Stimulated activated CD8-positive, alpha-beta memory T cell treated with anti-CD3 and anti-CD28 coated beads, Interleukin-2, amount 100 ng/mL, for 48 hours (primary cell): ENCODE measurements at places on chromosomes 5 and 9.
A peak's percentile ranks its signal among the peaks of the same experiment; 100 is the strongest.

GRCh38 chr5:137051161-137051560, 448.0 kb downstream of the SPOCK1 start:
- DNase-seq: no peak

- DNase-seq: no peak
Observed at GRCh38 chr5:151137067-151137825, 20.3 kb downstream of the ANXA6 start.

GRCh38 chr5:67246108-67246507, 49.5 kb upstream of the CD180 start:
- no peak for DNase-seq

DNA sequence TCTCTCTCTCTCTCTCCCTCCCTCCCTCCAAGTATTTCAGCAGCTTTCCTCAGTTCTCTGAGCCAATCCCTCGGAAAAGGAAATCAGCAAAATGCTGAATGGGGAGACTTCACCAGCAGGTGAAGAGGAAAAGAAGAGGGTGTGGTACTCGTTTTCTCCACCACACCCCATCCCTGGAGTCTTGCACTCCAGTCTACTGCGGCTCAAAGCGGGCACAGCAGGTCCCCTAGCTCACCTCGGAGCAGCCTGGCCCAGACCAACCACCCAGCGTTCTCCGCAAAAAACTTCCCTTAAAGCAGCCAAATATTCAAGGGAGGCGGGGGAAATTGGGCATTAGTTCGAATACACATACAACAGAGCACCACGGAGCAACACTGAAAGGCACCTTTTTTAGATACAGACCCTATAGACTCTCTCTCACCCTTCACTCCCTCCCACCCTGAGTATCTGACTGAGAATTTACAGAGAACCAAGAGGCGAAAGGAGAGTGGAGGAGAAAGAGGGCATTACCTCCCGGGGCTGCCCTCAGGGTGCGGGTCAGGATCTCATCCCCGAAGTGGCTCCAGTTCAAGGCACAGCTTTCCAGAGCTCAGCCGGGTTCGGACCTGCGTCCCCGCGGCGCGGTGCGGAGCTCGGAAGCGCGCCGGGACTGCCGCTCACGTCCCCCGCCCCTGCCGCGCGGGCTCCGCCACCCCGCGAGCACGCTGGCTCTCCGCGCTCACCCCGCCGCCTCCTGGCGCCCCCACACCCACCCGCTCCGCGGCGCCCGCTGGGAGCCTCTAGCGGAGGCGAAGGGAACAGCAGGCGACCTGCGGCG, 1638.5 kb upstream of the C9orf72 start:
- DNase-seq: peak; percentile 27

GRCh38 chr5:9343146-9343850, 202.6 kb downstream of the SEMA5A start:
- DNase-seq: no peak

- no peak for DNase-seq
Observed at GRCh38 chr5:174692982-174693422, 31.4 kb upstream of the MSX2 start.

DNA sequence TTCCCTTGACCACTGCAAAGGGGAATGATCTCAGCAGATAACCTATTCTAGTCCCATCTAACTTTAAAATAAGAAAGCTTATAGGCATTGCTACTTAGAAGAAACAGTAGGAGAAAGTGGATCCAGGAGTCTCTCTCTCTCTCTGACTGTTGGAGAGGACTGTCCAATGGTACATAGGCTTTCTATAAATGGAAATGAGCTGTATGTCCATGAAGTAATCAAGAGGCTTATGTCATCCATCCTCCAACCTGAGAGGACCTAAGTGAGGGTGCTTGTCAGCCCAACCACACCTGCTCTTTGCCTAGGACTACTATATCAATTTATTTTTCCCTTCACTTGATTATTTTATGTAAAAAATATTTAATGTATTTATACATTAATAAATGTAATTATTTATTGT, 172.3 kb downstream of the PAPPA start:
- DNase-seq: no peak

GRCh38 chr5:107104040-107104995, 566.4 kb downstream of the EFNA5 start:
- no peak for DNase-seq

DNA sequence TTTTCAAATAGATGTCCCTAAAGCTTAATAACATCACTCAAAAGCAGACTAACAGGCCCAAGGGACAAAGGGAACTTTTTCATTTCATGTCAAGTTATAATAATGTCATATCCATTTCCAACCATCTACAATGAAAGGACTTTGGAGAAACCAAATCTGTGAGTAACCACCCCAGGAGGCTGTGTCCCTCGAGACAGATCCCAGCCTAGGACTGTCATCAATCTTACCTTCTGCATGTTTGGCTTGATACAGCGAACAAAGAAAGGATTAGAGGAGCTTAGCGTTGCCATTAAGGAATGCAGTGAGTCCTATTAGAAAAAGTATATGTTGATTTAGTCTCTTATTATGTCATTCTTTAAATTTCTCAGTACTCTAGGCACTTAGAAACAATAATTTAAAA, 137.8 kb upstream of the RETREG1 start:
- no peak for DNase-seq

GRCh38 chr9:13431222-13431536, 151.7 kb upstream of the MPDZ start:
- DNase-seq: no peak

- DNase-seq: no peak
Observed at GRCh38 chr9:75229605-75230332, 141.5 kb downstream of the OSTF1 start.

DNA sequence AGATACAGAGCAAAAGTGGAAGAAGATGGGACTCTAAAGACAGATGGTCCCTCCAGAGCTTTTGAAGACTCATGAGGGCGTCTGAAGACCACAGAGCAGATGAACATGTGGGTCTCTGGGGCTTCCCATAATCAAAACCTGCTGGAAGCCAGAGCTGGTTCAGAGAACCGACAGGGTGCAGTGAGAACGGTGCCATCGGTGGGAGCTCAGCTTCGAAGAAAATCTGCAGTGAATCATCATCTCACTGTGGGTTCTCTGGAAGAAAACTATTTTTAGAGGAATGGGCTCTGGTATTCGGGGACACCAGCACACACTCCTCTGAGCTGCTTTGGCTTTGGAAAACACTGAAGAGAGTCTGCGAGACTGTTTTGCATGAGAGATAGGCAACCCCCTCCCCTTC, 222.4 kb upstream of the PANK3 start:
- no peak for DNase-seq

GRCh38 chr9:8139756-8140155, 340.2 kb upstream of the DMAC1 start:
- DNase-seq: no peak

- DNase-seq: no peak
Observed at GRCh38 chr9:127887792-127888191, 10.3 kb upstream of the AK1 start.

GRCh38 chr5:139696894-139697658, 48.9 kb downstream of the CXXC5 start:
- DNase-seq: peak; percentile 31

- DNase-seq: no peak
Observed at GRCh38 chr5:66628561-66628960, 32.4 kb downstream of the MAST4 start.

- no peak for DNase-seq
Observed at GRCh38 chr9:135281791-135282737, 194.6 kb downstream of the OLFM1 start.

GRCh38 chr9:92712767-92713166, 42.8 kb upstream of the IPPK start:
- no peak for DNase-seq

- DNase-seq: no peak
Observed at GRCh38 chr9:135340143-135340655, 139.4 kb upstream of the PPP1R26 start.

DNA sequence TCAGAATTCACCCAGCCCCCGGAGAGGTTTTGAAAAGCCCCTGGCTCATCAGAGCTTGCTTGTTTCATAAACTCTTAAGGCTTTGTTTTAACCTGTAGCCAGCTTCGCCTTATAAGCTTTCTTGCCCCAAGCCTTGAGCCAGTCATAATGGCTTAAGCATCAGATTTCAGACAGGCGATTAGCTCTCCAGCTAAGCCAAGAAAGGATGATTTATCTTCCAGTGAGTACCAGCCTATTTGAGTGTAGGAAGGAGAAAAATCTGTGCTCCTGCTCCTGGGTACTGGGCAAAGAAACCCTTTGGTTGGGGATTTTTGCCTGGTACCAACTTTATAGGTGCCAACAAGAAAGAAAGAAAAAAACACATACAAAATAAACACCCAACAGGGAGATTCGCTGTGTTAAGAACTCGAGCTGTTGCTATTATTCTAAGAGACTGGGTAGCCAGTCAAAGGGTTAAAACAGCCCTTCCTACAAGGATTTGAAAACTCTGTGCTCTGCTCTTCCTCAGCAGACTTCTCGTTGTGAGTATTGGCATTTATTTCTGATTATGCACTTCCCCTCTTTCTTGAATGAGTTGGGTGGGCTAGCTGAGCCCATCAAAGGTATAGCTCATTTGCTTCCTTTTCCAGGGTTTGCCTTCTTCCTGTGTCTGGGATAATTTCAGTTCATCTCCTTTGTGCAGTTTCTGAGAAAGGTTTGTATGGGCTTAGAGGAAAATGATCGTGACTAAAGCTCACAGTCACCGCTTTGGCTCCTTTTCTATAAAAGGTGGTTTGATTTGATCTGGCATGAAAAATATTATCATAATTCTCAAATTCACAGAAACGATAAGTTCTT, 157.2 kb upstream of the DMRT1 start:
- DNase-seq: no peak

DNA sequence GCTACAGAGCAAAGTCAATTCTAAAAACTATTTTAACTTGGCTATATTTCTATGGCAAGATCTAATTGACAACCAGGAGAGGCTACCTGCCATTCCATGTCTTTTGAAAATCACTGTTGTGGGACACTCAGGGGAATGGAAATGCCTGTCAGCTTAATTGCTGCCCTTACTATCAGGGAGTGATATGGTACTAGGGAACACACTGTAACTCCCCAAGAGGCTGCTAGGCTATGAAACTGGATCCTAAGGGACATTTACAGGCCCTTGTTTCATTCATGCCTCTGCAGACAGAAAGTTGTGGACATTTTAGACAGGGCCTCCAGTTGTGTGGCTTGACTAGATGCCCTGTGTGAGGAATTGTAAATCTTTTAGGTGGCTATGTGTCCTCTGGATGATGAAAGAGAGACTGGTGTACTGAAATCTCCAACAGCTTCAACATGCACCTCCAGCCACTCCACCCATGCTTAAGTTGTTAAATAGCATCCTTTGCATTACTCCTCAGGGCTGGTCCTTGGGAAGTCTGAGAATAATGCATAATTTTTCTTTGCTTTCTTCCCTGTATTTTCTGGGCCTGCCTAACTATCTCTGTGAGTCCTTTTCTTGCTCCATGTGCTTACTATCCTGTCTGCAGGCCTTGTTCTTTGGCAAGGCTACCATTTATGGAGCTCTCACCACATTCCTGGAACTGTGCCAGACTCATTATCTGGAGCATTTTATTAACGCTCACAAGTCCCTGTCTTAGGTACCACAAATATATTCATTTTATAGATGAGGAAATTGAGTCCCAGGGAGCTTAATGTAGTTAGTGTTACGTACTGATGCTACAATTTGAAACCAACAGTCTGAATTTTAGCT, 3.2 kb downstream of the MROH2B start:
- no peak for DNase-seq

- no peak for DNase-seq
Observed at GRCh38 chr5:87541033-87541432, 128.3 kb upstream of the CCNH start.

- no peak for DNase-seq
Observed at GRCh38 chr5:130290219-130290618, 386.0 kb downstream of the CHSY3 start.

GRCh38 chr5:88658886-88659285, 224.1 kb downstream of the MEF2C start:
- DNase-seq: no peak

- DNase-seq: peak; percentile 48
Observed at GRCh38 chr9:20620650-20621470, 1.4 kb downstream of the MLLT3 start.

DNA sequence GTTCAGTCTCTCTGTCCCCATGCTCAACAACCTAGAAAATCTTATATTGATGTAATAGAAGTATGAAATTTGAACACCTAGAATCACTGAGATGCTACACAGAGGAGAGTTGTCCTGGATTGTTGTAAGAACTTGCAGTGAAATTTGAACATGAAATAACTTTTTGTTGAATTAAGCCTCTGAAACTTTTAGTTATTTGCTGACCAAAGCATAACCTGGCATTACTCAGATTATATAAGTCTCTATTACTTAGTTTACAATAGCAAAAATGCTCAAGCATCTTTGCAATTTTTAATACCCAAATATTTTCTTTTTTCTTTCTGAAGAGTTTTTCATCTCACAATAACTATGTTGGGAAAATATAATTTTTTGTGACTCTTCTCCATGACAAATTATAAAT, 630.7 kb upstream of the ACO1 start:
- DNase-seq: no peak

GRCh38 chr5:174829511-174829864, 105.1 kb downstream of the MSX2 start:
- no peak for DNase-seq

GRCh38 chr9:130311003-130311402, 45.4 kb downstream of the HMCN2 start:
- DNase-seq: no peak

- peak; percentile 65 for DNase-seq
Observed at GRCh38 chr5:54905942-54906537, 79.4 kb downstream of the ESM1 start.

- no peak for DNase-seq
Observed at GRCh38 chr9:123327697-123328100, 28.3 kb upstream of the CRB2 start.

DNA sequence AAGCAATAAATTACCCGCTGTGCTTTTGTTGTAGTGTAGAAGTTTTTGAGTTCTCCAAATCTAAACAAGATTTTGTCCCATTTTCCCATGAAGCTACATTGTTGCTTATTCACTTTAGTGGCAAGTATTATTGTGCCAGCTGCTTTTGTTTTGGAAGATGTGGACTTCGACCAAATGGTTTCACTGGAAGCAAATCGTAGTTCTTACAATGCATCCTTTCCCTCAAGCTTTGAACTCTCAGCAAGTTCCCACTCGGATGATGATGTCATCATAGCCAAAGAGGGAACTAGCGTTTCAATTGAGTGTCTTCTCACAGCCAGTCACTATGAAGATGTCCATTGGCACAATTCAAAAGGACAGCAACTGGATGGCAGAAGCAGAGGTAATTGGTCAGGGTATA, 10.9 kb downstream of the MFAP3 start:
- no peak for DNase-seq

GRCh38 chr9:13750639-13751038, 471.1 kb upstream of the MPDZ start:
- no peak for DNase-seq

GRCh38 chr5:139964994-139965565, 78.0 kb downstream of the NRG2 start:
- DNase-seq: no peak

GRCh38 chr9:126230692-126231091, 95.9 kb upstream of the MVB12B start:
- DNase-seq: no peak

GRCh38 chr9:6114424-6114823, 99.0 kb upstream of the RANBP6 start:
- no peak for DNase-seq

- no peak for DNase-seq
Observed at GRCh38 chr9:136191960-136192286, 13.0 kb downstream of the LHX3 start.
